Hepatocyte (in vitro differentiated cells): ENCODE measurements at places on chromosomes 11 and 22.

DNA sequence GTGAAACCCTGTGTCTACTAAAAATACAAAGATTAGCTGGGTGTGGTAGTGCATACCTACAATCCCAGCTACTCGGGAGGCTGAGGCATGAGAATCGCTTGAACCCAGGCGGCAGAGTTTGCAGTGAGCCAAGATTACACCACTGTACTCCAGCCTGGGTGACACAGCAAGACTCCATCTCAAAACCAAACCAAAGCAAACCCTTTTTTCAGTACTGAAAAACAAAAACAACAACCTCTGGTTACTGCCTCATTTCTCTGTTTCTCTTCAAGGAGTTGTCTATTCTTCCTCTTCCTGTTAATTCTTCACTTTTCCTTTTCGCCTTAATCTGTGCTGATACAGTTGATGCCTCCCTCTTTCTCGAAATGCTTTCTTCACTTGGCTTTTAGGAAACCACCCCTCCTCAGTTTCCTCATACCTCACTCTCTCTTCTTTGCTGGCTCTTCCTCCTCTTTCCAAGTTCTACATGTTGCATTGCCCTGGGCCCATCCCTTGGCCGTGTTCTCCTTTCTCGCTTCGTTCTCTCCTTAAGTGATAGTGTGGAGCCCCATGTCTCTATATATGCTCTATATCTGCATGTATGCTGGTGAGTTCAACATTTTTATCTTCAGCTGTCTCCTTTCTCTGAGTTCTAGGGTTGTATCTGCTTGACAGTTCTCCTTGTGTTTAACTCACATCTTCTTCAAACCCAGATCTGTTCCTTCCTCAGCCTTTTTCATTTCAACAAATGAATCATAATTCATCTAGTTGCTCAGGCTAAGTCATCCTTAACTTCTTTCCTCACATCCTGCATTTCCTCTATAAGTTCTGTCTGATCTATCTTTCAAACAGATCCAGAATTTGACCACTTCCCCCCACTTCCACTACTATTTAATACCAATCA, 37.1 kb downstream of the NUCB2 start:
- DNase-seq: no peak

GRCh38 chr11:21897752-21898151, 295.1 kb upstream of the ANO5 start:
- no peak for DNase-seq

- DNase-seq: no peak
Measured at GRCh38 chr11:14635546-14635945, 8.1 kb upstream of the PDE3B start.

DNA sequence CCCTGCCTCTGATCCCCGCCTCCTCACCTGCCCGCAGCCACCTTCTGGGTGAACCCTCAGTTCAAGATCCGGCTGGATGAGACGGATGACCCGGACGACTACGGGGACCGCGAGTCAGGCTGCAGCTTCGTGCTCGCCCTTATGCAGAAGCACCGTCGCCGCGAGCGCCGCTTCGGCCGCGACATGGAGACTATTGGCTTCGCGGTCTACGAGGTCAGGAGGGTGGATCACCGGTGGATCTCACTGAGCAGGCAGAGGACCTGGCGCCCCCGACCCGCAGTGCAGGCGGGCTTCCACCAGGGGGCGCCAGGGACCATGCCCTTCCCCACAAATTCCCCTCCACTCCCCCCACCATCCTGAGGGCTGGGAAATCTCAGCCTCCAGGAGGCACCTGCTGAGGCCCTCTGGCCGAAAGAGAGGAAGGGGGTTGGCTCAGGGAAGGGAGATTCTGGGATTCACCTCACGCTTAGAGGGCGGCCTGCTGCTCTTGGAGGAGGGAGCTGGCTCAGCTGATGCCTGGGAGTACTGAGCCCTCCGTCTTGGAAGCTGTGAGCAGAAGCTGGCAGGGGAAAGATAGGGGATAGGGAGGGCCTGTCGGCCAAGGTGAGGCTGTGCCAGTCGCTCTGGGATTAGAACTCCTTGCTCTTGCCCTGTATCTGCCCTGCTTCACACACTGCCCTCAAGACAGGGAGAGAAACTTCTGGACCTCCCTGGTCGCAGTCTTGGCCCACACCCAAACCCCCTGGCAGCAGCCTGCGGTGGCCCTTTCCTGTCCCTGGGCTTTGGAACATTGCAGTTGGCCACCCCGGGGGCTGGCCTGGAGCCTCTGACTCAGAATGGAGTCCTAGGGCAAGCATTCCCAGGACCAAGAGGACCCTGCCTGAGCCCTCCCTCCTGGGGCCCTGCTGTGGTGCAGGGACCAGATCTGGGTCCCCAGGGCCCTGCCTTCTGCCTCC, 23.2 kb downstream of the CAPN1 start:
- peak; percentile 58 for DNase-seq

DNA sequence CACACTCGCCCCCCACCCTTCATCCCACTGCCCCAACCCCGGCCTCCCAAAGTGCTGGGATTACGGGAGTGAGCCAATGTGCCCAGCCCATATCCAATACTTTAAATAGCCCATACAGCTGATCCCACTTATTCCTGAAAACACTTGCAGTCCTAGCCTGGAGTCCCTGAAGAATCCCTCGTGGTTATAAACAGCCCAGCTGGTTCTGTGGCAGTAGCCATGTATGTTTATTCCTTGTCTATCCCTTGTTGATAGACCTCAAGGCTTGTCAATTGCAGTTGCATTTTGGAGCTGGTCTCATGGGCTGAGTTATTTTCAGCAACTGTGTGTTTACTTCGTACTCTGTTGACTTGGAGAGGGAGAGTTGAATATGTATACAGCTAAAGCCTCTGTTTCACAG, 21.5 kb upstream of the PAFAH1B2 start:
- DNase-seq: no peak

- DNase-seq: no peak
Measured at GRCh38 chr11:86152006-86152862, 83.3 kb upstream of the PICALM start.

DNA sequence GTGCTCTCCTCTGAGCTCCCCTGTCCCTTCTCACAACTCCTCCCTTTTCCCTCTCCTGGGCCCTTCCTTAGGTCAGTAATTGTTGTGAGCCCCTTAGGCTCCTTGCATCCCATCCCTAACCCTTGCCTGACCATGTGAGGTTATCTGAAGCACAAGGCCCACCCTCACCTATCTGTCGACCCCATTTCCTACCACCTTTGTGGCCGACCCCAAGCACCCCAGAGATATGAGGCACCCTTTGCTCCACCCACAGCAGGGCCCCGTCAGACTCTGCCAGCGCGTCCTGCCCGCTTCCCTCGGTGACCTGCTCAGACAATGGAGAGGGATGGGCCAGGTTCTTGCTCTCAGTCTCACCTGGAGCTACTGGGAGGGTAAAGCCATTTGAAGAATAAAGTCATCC, 1.3 kb downstream of the GNG3 start:
- peak; percentile 44 for DNase-seq

DNA sequence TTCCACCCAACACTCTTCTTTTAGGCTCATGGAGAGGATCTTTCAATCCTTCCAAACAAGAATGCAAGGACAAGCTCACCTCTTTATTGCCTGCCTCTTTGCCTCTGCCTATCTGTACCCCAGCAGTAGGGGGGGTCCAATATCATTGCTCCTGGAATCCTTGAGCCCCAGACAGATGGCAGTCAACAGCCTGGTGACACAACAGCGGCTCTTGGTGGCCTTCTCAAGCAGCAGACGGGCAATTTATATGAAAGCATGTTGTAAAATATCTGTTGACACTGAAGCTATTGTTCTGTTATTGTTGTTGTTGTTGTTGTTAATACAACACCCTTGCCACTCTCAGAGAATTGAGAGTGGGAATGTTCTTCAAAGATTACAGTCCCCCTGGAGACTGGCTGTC, 480.0 kb upstream of the CADM1 start:
- DNase-seq: no peak

GRCh38 chr11:44711113-44711786, 15.5 kb upstream of the TSPAN18 start:
- DNase-seq: peak; percentile 51

GRCh38 chr22:32583921-32584335, 109.3 kb downstream of the FBXO7 start:
- no peak for DNase-seq

GRCh38 chr11:118878163-118878563, 5.5 kb upstream of the CXCR5 start:
- no peak for DNase-seq
